Fibroblast of skin of left quadriceps (primary cell): ENCODE measurements at places on chromosomes 16 and 17.

DNA sequence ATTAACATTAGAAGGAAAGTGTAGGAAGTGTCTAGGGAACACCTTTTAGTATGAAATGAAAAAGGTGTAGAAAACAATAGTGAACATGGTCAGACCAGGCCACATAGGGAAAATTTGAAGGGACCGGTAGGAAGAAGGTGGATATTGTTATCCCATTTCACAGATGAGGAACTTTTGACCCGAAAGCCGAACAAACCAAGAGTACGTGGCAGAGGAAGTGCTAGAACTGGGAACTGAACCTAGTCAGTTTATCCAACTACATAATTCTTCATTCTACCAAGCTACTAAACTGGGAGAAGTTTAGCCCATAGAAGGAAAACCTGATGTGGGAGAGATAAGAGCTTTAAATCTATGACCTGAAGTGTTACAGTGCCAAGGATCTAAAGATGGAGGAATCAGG, 43.2 kb downstream of the YPEL2 start:
- DNase-seq = no peak

GRCh38 chr17:64564098-64564497, 57.3 kb downstream of the CEP95 start:
- no peak for DNase-seq

GRCh38 chr16:72210555-72210954, 38.6 kb upstream of the PMFBP1 start:
- no peak for DNase-seq

DNA sequence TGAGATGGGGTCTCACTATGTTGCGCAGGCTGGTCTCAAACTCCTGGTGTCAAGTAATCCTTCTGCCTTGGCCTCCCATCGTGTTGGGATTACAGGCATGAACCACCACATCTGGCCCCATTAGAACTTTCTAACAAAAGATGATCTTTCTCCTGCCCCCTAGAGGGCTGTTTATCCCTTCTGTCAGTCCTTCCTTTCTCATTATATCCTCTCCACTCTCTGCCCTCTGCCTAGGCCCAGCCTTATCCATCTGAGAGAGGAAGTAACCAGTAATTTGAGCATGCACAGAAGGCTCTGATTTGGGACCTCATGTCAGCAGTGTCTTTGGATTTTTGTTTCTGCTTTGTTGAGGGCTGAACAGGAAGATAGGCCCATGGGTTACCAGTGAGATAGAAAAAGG, 4.4 kb upstream of the DHX40 start:
- DNase-seq = no peak
